ENCODE measurements at places on chromosomes 7 and 10.

GRCh38 chr7:21092766-21093702 is 306.3 kb upstream of the SP8 start:
- no peak for DNase-seq

- DNase-seq: no peak
Measured at GRCh38 chr7:2108501-2109250, 124.1 kb downstream of the MAD1L1 start.

DNA sequence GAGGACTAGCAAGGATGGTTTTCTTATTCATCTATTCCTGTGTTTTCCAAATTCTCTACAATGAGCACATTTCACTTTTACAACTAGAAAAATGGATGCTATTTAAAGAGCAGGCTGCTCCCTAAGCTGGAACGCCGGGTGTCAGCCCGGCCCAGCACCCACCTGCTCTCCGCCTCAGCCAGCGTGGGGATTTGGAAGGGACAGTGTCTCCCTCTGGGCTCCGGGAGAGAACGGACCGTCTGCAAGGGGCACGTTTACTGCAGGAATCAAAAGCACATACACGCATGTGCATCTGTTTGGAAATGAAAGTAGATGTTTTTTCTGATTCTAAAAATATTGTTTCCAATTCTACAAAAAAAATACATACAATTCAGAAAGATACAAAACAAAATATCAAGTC is 2.3 kb upstream of the JAKMIP3 start:
- no peak for DNase-seq

GRCh38 chr10:116692225-116692624 is 50.1 kb downstream of the HSPA12A start:
- no peak for DNase-seq

- no peak for DNase-seq
Measured at GRCh38 chr10:97089209-97089870, 96.4 kb downstream of the SLIT1 start.

DNA sequence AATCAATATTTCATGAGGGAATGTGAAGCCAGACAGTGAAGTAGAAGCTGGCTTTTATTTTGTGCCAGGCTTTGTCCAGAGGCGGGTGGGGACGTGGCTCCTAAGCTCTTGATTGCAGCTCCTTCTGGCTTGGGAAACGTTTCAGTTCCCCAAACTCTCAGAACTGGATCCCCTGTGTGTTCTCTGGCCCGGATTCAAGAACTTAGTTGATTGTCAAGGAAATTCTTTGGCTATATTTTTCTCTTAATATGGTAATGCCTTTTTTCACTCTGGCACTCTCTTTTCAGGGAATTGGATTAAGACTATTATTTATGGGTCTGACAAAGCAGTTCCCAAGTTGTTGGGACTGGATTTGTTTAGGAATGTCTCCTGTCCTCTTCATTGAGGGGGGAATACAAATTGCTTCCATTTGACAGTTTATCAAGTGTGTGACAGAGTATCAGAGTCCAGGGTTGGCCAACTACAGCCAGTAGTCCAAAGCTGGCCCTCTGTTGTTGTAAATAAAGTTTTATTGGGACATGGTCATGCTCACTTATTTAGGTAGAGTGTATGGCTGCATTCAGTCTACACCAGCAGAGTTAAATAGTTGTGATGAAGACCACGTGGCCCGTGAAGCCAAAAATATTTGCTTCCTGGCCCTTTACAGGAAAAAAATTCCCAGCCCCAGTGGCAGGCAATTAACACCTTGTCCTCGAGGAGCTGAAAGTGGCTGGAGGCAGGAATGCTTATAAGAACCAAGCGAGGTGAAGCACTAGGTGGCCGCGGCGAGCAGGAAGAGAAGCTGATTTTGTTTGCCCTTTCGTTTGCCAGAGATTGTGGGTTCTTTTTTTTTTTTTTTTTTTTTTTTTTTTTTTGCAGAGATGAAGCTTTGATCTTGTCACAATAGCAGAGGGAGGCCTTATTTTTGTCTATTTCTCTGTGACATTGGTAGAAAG is 34.3 kb downstream of the HTRA1 start:
- DNase-seq: peak; percentile 22

GRCh38 chr10:26821699-26822570 is 38.8 kb downstream of the ABI1 start:
- DNase-seq: no peak

DNA sequence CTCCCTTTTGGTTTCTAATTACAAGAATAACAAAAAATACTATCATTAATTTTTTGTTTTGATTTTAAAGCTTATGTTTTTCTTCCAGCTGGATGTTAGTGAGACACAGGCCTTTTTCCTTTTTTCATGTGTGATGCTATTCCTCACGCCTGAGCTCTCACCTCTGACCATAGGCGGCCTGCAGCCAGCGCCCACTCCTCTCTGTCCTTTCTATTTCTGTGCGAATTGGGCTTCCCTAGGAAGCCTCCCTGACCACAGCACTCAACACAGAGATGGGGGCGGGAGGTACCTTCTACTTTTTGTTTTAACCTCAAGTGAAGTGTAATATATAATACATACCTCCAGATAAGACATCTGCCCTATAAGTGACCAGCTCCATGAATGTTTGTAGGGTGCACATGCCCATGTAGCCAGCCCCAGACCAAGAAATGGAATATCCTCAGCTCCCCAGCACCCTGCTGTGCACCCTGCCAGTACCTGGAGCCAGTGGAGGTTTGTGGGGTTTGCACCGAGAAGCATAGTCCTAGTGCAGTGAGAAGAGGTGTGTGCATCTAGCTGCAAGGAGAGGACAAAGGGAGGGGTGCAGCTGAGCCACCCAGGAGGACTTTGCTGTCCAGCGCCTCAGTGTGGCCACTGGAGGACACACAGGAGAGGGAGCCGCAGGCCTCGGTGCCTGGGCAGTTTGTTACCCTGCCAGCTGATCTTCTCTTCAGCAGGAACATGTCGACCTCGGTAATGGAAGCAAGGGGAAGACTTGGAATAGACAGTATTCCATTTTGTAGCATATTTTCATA is 38.5 kb downstream of the BNIP3 start:
- no peak for DNase-seq

GRCh38 chr7:25886387-25887240 is 265.4 kb upstream of the NFE2L3 start:
- DNase-seq: no peak

GRCh38 chr10:4588824-4589223 is 237.2 kb upstream of the AKR1E2 start:
- no peak for DNase-seq

DNA sequence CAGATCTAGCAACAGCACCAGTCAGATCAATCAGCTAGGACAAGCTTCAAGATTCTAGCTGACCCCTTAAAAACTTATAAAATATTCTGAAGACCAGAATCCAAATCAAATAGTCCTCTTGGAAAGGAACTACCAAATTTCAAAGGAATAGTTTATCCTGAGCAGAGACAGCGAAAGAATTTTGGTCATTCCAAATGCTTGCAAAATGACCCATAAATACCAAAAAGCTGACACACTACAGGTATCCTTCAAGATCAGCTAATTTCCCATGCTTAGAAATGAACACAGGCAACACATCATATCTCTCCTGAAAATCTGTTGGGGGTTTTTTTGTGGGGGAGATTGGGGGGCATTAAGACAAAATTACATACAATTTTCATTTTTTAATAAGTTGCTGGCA is 78.8 kb downstream of the PDSS1 start:
- no peak for DNase-seq

DNA sequence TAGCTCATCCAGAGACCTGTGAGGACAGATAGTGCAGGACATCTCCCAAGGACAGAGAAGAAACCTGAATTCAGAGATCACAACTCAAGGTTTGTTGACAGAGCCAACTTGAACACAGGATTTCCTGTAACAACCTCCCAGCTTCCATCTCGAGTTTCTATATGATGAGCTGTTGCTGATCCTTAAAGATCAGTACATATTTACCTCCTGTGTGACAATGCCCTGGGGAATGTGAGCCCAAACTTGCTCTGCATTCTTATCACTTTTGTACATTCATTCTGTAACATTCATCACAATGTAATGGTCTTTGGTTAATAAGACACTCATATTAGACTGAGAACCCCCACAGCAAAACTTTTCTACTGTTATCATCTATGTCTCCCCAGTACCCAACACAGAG is 468.6 kb downstream of the XPNPEP1 start:
- no peak for DNase-seq

GRCh38 chr7:132295175-132295574 is 281.1 kb downstream of the PLXNA4 start:
- no peak for DNase-seq

DNA sequence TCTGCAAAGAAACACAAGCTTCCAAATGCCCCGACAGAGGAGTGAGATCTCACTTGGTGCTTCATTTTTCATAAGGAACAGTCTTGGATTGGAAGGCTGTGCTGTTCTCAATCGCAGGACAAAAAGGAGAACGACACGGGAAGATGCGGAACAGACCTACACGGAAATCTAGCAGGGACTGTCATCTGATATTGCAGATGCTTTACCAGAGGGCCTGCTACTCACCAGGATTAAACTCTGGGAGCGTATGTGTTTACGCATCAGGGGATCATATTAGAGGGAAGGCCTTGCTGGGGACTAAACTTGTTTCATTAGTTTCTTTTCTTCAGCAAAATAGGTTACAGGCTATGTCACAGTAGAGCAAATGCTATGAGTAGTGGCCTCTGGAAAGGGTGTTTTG is 82.8 kb upstream of the EEPD1 start:
- no peak for DNase-seq

GRCh38 chr7:21910253-21910652 is 35.4 kb downstream of the CDCA7L start:
- DNase-seq: no peak

DNA sequence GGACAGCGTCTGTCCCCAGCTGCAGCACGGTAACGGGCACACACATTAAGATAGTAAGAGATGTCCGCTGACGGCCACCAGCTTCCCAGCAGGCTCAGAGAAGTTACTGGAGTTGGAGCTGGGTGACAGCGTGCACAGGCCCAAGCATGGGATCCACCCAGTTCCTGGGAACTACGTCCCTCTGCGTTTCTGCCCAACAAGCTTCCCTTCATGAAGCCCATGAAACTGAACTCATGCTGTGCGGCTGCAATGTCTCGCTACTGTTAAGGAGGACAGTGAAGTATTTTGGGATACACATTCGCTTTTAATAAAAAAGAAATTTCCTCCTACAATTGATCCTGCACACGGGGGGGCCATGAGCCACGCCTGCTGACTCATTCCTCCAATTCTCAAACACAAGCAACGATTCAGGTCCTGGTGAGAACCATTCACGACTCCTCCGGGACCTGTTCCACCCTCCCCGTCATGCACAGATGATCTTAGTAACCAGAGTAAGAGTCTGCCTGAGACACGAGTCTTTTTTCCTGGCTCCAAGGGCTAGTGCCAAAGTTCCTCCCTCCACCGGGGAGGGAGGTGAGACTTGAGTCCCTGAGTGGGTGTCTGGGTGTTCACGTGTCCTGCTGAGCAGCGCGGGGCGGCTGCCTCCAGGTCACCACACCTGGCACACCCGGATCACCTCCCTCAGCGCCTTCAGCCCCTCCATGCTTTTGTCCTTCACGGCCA is 2.6 kb downstream of the PSMG3 start:
- no peak for DNase-seq

- DNase-seq: no peak
Measured at GRCh38 chr10:44982114-44982460, 3.5 kb upstream of the DEPP1 start.

DNA sequence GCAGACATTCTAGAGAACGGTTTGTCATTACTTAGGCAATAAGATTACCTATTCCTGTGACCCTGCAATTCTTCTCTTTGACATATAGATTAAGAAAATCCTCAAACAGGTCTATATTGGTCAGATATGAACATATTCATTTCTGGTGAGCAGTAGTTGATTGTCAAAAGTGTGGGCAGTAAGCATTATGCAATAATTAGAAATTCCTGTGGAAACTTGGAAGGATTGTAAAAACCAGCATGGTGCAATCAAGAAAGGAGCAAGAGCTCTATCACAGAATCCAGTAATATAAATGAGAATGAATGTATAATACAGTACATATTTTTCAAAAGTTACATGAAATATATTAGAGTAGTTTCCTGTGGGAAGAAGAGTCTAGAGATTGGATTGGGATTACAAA is 406.5 kb downstream of the SUGCT start:
- DNase-seq: no peak

- DNase-seq: no peak
Measured at GRCh38 chr10:50636618-50637579, 13.1 kb upstream of the SGMS1 start.

DNA sequence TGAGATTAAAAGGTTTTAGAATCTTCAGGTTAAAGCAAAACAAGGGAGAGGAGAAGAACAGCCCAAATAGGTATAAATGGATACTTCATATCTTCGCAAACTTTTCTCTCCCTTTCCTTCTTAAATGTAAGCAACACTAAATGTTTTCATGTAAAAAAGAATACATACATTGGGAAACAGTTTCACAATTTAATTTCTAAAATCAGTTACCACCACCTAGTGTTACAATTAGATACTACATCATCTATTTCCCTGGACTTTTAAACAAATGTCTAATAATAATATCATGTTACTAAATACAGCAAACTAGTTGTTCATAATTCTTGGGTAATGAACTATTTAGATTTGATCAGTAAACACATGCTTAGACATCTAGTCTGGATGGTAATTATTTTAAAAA is 35.8 kb downstream of the MINDY3 start:
- no peak for DNase-seq

GRCh38 chr10:104548090-104548489 is 93.0 kb upstream of the SORCS3 start:
- DNase-seq: no peak

GRCh38 chr10:3750006-3750816 is 34.8 kb downstream of the KLF6 start:
- no peak for DNase-seq

GRCh38 chr10:31120961-31121685 is 89.5 kb upstream of the ZNF438 start:
- DNase-seq: no peak

GRCh38 chr10:119786117-119786769 is 60.4 kb downstream of the INPP5F start:
- no peak for DNase-seq

GRCh38 chr7:90846192-90846591 is 250.1 kb downstream of the CDK14 start:
- DNase-seq: no peak

DNA sequence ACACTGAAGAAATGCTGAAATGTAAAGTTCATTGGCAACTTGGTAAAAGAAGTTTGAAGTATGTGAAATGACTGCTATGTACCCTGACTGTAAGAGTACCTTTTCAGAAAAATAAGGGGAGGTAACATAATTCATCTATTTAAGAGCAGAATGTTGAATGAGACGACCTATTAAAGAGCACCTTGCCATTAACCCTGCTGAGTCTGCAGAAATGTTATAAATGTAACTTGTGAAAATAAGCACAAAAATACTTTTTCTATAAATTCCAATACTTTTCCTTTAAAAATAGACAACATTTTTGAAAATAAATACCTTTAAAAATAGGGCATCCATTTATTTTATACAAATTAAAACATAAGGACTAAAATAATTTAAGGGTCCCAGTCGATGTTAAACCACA is 7.7 kb downstream of the TM9SF3 start:
- no peak for DNase-seq

GRCh38 chr10:43901302-43901701 is 252.6 kb upstream of the ZNF32 start:
- DNase-seq: no peak

GRCh38 chr7:7416031-7416858 is 119.4 kb downstream of the COL28A1 start:
- peak; percentile 1 for DNase-seq

All from activated effector memory CD4-positive, alpha-beta T cell treated with Interleukin-2 at 50 U/mL for 16 hours (primary cell).